ENCODE measurements at places on chromosomes 2 and 18.
A peak's percentile ranks its signal among the peaks of the same experiment; 100 is the strongest.

DNA sequence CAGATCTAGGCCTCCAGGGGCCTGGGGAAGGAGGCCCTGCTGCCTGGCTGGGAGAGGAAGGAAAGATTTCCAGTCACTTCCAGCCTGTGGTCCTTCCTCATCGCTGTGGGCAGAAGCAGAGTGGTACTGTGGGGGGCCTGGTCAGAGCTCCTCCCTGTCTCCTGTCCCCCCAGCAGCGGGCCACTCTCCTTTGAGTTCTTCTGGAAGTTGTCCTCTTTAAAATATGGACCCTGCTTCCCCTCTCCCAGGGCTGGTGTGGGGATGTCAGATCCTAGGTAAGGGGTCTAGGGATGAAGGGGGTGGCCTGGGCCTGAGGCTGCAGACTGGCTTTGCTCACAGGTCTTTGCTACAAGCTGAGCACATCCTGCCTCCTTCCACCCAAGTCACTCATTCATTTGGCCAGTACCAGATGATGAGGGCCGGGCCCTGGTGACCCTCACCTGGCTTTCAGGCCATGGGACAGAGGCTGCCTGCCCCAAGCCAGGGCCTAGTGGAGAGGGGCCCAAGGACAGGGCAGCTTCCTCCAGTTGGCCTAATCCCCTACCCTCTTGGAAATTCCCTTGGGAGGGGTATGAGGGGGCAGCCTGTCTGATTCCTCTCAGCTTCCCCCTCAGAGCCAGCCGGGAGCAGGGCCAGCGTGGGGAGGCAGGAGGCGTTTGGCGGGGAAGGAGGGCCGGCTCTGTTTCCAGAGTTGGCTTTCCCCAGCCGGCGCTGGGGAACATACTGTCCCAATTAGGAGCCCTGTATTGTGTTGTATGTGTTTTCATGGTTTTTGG lies 231.9 kb downstream of the DYSF start:
- no peak for DNase-seq

- DNase-seq, result peak; percentile 33
These were observed 85.3 kb downstream of the SPP2 start for GRCh38 chr2:234135750-234136221.

GRCh38 chr18:71398531-71398930 lies 1109.7 kb downstream of the SOCS6 start:
- DNase-seq, result no peak

DNA sequence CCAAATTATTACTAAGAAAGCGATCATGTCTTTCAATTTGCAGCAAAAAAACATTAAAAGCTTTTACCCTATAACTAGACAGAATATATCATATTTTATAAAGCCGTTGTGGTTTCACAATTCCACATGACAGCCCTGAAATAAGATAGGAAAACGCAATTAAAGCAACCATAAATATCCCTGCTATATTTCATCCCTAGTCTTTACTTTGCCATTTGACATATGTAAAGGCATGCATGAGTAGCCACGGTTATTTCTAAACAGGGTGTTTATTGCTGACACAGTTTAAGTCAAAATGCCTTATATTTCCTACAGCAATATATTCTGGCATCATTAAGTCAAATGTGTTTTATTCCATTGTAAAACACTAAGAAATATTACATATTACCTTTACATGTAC lies 239.9 kb downstream of the DSEL start:
- no peak for DNase-seq

DNA sequence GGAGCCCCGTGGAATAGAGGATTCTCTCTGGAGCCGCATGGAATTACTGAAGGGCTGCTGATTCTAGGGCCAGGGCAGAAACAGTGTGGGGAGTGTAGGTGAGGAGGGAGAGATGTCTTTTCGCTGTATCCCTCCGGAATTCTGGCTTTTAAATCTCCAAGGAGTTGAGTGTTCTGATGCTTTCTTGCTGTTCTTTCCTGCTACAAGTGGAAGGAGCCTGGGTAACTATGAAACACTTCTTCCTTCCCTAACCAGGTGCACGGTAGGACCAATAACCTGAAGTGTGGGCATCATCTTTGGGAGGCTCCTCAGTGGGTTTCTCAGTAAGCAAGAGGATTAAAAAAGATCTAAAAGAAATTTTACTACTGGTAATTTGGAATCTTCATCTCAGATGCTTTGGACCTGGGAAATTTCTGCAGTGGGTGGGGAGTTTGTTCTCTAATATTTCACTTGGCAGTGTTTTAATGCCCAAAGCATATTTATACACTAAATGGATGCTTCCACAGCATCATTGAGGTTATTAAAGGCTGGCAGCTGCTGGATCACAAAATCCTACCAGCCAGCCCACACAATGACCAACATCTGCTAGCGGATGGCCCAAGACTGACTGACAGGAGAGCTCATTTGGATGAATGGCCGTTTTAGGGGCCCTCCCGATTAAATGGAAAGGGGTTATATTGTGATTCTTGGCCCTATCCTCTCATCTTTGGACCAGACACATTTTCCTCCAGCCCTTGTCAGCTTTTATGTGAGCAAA lies 2.1 kb downstream of the EML6 start:
- no peak for DNase-seq

GRCh38 chr2:217685255-217685605 lies 317.6 kb downstream of the TNS1 start:
- no peak for DNase-seq

- DNase-seq, result no peak
These were observed 217.1 kb upstream of the EPAS1 start for GRCh38 chr2:46079985-46080560.

All from T-cell (primary cell).